Astrocyte of the spinal cord (primary cell): ENCODE measurements at places on chromosomes 11 and 22.

GRCh38 chr22:37165940-37166674 lies 16.4 kb upstream of the IL2RB start:
- DNase-seq, result no peak

DNA sequence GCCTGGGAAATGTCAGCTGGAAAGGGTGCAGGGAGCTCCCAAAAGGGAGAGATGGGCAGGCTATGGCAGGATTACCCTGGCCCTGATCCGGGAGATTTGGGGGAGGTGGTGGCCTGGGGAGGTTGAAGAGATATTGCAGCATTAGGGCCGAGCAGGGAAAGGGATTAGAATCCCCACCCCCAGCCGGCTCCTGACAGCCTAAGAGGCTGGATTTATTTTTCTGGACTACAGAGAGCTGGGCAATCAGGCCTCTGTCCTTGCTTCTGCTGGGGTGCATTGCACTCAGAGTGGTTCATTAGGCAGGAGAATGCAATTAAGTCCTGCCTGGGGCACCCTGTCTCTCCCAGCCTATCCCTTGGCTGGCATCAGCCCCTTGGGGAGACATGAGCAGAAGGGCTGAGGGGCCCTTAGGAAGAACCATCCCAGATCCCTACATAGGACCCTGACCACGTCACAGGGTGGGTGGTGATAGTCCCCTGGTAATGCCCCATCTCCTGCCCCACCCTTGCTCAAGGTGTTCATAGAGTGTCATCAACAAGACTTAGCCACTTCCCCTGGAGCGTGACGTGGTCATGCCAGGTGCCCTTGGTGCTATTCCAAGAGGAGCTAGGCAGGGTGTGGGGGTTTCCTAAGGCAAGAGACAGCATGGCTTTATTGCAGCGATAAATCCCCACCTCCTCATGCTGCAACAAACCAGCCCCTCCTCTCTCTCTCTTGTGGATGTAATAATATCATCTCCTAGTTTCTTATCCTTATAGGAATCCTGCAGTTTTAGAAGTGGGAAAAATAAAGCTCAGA lies 38.4 kb upstream of the KLHL35 start:
- no peak for DNase-seq

- peak; percentile 83 for DNase-seq
Observed at GRCh38 chr11:26227301-26227746, 104.6 kb upstream of the ANO3 start.

DNA sequence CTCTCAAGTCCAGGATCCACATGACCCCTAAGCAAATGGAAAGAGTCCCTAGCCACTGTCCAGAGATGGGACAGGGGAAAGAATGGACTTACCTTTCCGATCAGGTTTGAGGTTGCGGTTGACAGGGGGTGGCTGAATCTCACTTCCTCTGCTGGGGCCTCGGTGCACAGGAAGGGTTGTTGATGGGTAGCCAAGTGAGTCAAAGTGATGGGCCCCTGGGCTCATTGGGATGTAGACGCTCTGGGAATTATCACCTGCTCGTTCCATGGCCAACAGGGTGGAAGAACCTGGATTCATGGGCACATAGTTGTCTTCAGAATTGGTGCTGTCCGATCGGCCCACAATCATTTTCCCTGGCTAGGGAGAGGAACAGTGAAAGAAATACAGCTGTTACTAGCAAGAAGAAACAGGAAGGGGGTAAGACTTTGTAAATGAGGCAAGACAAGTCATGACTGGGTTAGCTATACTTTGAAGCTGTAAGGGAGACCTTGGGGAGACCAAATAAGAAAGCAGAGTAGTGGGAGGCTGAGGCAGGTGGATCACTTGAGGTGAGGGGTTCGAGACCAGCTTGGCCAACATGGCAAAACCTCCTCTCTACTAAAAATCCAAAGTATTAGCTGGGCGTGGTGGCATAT lies 34.7 kb downstream of the USP35 start:
- no peak for DNase-seq

GRCh38 chr22:44338177-44338810 lies 25.5 kb upstream of the SHISAL1 start:
- no peak for DNase-seq

GRCh38 chr22:24060375-24060788 lies 49.3 kb downstream of the CABIN1 start:
- peak; percentile 93 for DNase-seq

- DNase-seq, result peak; percentile 39
Observed at GRCh38 chr11:113991170-113991569, 16.3 kb downstream of the HTR3A start.
